A549 (cell line): ENCODE measurements at places on chromosomes 11 and 22. TPM values are rescaled to one million over a fixed set of nuclear protein-coding genes. Genes with fewer than 3 reads are reported as not detected.

- DNase-seq, result no peak
Measured at GRCh38 chr11:134634897-134635831, 223.1 kb upstream of the B3GAT1 start.

The LYVE1 gene
- polyA plus RNA-seq, result 0.04 TPM in 1 of 3 replicates, not detected in the others

GRCh38 chr11:35337914-35338305, 81.4 kb downstream of the SLC1A2 start:
- DNase-seq, result no peak

DNA sequence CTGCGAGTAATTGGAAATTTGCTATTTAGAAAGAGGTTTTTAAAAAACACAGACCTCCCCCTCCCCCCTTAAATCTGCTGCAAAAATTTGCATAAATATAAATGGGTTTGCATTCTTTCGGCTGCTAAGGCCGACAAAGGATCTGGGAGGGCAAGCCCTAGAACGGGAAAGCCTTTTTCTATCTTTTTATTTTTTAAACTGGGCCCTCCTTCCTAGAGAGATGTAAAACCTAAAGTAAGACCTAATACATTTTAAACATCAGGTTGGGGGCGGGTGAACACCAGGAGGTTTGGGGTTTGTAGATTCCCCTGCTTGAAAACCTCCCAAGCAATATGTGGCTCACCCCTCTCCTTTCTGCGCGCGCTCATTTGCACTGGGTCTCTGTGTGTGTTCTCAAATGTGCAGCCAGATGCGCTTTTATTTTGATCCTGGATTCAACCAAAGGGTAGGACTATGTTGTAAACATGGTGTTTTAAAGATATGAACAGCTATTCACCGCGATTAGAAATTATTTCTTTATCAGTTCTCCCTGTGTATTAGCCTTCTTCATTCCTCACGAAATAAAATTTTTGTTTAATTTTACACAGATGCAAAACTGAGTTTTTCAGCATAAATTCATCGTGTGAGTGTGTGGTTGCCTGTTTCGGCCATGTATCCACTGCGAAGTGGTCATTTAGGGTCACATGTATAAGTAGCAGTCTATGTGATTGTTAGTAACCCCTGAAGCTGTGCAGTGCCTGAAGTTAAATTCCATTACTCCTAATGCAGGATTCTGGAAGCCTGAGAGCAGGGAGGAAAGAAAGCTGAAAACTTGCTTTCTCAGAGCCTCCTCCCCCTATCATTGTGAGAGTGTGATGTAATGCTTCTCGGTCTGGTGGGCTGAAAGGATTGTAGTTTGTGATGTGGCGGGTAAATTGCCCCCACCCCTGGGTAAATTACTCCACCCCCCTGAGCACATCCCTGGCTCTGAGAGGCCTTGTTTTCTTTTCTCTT, 988 bp downstream of the TNRC6B start:
- no peak for DNase-seq
